NCI-H526 (cell line): ENCODE measurements at places on chromosomes 13 and 19.

DNA sequence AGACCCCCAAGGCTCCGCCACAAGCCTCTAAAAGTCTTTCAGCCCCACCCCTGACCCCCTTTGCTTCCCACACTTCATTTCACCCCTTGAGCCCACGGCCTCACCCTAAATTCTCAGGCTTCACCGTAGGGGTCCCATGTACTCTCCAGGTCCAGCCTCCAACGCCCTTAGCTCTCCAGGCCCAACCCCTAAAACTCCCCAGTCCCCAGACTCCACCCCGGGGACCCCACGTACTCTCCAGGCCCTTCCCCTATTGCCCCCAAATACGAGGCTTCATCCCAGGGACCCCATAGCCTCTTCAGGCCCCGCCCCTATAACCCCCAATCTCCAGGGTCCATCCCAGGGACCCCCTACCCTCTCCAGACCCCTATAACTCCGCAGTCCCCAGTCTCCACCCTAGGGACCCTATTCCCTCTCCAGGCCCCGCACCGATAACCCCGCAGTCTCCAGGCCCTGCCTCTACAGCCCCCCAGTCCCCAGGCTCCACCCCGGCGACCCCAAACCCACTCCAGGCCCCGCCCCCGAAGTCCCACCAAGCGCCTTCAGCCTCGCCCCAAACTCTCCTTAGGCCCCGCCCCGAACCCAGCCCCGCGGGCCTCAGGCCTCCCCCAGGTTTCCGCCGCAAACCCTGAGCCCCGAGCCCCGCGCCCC is 619 bp downstream of the MED16 start:
- DNase-seq, result no peak

DNA sequence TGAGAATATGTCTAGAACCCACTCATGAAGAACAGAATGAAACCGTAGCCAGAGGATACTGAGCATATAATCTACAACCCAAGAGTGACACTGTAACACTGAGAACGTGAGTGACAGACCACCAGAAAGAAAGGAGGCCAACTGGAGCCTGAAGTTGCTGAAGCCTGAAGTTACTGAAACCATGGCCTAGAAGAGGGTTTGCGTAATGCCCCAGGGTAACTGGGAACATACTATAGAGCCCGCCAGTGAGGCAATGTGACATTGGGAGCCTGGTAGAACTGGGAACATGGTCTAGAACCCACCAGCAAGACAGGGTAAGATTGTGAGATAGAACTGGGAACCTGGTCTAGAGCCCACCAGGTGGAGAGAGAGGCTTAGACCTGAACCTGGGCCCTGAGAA is 15.5 kb upstream of the TNFSF14 start:
- no peak for DNase-seq

- DNase-seq, result no peak
Measured at GRCh38 chr13:110816500-110816899, 98.4 kb downstream of the ANKRD10 start.

GRCh38 chr19:8305798-8306197 is 2.4 kb downstream of the CD320 start:
- DNase-seq, result no peak

DNA sequence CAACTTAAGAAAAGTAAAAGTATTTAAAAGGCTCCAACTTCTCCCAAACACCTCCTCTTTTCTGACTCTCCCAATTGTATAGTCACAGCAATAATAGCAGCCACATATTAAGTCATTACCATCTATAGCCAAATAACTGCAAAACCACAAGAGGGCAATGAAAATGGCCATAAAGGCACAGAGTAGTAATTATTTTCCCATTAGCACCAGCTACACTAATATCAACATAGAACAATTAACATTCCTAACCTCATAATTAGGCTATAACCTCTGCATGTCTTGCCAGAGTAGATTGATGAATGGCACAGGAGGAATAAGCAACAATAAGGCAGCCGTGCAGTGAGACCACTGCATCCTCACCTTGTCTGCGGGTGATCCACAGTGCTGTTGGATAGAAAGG is 226.4 kb upstream of the SERP2 start:
- no peak for DNase-seq

DNA sequence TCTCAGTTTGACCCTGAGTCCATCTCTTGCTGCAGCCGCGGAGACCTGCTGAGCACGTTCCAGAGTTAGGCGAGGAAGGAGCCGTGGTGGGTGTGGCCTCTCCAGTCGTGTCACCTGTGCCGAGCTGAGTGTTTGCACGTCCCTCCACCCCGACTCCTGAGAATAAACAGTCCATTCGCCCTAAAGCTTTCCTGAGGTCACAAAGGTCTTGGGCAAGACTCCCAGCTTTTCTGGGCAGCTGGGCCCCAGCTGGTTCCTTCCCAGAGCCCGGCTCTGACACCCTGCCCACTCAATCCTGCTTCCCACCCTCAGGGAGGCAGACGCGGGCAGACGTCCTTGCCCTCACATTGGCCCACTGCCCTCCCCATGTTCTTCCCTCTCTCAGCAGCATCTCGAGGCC is 142.2 kb downstream of the KCTD15 start:
- DNase-seq, result no peak

GRCh38 chr13:109677206-109677605 is 109.2 kb downstream of the IRS2 start:
- no peak for DNase-seq

DNA sequence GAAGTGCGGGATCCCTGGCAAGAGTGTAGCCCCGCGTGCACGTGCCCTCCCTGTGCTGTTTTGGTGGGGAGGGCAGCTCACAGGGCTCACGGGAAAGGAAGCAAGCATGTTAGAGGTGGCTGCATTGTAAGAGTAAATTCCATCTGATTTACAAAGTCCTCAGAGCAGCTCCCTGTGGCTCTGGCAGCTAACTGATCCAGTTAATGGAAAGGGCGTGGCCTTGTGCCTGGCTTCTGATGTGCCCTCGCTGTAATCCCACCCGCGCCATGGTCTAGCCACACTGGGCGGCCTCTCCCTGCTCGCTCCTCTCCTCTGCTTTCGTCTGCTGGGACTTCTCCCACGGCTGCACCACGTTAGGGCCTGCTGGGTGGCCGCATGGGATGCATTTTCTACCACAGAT is 258.5 kb downstream of the FGF9 start:
- DNase-seq, result no peak

GRCh38 chr13:37417060-37417441 is 181.5 kb downstream of the POSTN start:
- DNase-seq, result no peak

- no peak for DNase-seq
Measured at GRCh38 chr13:92739306-92739818, 487.2 kb upstream of the GPC6 start.

DNA sequence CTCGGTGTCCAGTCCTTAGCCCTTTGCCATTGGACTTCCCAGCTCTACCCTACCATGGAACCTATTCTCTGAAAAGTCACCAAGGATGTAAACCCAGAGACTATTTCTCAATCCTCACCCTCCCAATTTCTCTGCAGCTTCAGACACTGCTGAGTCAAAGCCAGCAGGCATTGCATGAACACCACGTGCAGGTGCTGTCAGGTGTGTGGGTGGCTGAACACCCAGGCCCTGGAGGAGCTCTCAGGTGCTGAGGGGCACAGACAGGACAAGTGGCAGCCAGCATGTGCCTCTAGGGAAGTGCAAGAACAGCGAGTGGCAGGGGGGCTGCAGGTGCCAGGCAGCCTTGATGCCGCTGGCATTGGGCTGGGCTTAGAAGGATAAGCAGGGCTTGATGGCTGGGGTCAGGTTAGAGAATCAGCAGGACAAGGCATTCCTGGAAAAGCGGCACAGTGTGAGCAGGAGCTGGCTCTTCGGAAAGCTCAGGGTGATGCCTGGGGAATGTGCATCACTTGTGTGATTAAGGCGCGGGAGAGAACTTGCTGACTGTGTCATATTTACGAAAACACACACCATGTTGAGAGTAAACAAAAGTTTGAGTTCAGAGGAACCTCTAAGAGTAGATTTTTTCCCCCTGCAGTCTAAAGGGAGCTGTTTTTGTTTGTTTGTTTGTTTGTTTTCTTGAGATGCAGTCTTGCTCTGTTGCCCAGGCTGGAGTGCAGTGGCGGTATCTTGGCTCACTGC is 83.8 kb downstream of the LNX2 start:
- no peak for DNase-seq

- no peak for DNase-seq
Measured at GRCh38 chr19:33434069-33434885, 60.8 kb downstream of the CEBPG start.

DNA sequence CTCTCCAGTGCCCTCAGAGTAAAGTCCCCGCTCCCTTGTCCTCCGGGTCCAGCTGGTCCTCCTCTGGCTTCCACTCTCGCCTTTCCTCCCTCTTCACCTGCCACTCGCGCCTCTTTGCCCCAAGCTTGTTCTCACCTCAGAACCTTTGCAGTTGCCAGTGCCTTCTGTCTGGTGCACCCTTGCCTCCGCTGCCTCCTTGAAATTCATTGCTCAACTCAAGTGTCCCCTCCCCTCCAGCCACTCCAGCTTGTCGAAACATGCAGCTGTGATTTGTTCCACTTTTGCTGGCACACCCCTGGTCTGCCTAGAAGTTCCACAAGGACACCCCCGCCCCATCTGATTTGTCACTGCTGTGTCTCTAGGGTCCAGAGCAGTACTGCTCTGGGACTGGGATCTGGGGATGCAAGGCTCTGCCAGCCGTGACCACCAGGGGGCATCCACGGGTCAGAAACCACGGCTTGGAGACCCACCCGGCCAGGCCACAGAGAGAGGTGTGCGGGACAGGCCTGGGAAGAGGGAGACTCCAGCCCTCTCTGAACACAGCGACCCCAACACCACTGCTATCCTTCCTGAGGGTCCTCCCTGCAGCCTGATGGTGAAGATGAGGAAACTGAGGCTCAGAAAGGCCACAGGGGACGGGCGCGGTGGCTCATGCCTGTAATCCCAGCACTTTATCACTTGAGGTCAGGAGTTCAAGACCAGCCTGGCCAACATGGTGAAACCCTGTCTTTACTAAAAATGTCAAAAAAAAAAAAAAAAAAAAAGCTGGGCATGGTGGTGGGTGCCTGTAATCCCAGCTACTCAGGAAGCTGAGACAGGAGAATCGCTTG is 49.9 kb downstream of the AP1M1 start:
- DNase-seq, result peak; percentile 66

GRCh38 chr13:50993934-50994333 is 84.3 kb downstream of the RNASEH2B start:
- DNase-seq, result no peak

GRCh38 chr19:33681081-33681680 is 59.4 kb downstream of the CHST8 start:
- DNase-seq, result no peak

DNA sequence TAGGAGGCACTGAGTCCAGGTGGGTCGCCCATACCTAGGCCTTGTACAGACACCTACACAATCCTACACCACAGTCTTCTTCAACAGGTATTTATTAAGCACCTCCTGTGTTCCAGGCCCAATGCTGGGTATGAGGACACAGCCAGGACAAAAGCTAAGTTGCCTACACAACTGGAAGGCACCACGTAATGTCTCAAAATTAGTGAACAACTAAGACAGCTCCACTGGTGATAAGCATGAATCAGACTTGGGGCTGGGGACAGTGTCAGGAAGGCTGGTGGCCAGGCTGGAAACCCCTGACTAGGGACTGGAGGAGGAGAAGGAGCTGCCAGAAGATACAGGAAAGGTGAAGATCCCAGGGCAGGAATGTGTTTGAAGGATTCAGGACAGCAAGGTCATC is 2.4 kb downstream of the SMIM24 start:
- DNase-seq, result no peak

DNA sequence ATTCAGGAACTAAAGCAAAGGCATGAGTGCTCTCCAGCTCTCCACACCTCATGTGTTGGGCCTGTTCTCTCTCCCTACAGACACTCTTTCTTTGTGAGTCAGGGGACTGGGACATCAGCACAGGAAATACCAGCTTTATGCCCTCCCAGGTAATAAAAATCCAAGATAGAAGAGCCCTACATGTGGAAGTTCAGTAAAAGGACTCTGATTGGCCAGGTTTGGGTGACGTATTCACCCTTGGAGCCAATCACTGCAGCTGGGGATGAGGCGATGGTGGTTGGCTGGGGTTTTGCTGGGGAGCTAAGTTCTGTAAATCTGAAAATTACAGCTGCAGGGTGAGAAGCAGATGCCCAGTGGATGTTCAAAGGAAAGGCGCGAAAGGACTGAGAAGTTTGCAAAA is 32.5 kb downstream of the CCDC70 start:
- DNase-seq, result no peak

DNA sequence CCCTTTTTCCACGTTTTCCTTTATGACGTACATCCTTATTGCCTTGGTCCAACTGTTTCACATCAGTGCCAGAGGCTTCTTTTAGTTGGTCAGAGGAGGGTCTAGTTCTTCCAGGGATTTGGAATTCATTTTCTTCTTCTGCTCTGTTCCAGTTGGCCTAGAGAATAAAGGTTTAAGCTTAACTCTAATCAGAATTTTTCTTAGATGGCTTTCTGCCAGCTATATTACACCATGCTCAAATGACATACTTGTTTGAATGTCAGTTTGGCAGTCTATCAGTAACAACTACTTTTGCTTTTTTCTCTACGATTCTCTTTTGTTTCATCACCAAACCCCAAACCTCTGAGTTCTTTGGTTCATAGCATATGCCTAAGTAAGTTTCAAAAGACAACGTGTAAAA is 16.8 kb downstream of the SPART start:
- DNase-seq, result no peak

DNA sequence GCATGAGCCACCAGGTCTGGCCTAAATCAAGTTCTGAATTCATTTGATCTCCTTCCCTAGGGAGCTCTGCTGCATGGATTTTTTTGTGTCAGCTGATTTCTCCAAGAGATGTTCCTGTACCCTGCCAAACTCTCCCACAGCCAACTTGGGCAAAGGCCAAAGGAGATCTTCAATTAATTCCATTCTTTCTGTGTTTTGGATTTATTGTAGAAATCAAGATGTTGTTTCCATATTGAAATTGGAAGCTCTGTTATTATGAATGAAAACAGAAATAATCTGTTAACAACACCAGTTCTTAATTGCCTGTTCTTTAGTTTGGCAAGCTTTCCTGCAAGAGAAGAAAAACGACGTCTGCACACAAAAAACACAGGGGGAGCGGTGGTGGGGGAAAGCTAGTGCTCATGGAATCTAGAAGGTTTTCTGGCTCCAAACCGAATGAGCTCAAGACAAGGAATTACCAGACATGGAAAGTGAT is 86.5 kb upstream of the ABCC4 start:
- no peak for DNase-seq

GRCh38 chr13:113816946-113817859 is 46.7 kb downstream of the GAS6 start:
- peak; percentile 40 for DNase-seq

- no peak for DNase-seq
Measured at GRCh38 chr13:24213932-24214331, 53.4 kb downstream of the SPATA13 start.
